ENCODE measurements at places on chromosomes 5 and 9.
A peak's percentile ranks its signal among the peaks of the same experiment; 100 is the strongest.

DNA sequence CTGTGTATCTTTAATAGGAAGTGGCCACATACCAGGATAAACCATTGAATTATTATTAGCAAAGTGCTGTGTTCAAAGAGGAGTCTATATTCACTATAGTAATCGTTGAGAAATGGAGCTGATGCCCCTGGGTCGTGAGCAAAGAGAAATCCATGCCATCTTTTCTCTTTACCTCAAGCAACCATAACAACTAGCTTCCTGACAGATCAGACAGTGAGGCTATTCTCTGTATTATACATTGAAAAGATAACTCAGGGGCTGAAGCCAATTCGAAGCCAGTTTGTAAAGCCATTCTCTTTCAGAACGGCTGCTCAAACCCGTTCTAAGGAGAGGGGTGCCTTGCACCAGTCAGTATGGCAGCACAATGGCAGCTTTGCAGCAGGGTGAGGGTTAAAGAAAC is 680.6 kb downstream of the SEMA5A start:
- no peaks in the 10 kb centered on the region for H3K4me1 ChIP-seq
- no peaks in the 10 kb centered on the region for H3K36me3 ChIP-seq
- H3K27ac ChIP-seq: no peak overlapping the region
- H3K4me3 ChIP-seq: no peak overlapping the region
- H3K27me3 ChIP-seq: no peaks in the 10 kb centered on the region

GRCh38 chr5:36701085-36701698 is 94.8 kb downstream of the SLC1A3 start:
- no peak overlapping the region for H3K27ac ChIP-seq
- no peaks in the 10 kb centered on the region for H3K36me3 ChIP-seq
- no peak for DNase-seq
- H3K4me1 ChIP-seq: no peaks in the 10 kb centered on the region

GRCh38 chr5:102755686-102756371 is 724 bp downstream of the PAM start:
- peak overlapping the region; percentile 38 for H3K27ac ChIP-seq
- H3K27me3 ChIP-seq: peaks cover 5% of the 10 kb centered on the region
- peak; percentile 73 for DNase-seq
- peak overlapping the region; percentile 79 for H3K4me3 ChIP-seq
- H3K4me1 ChIP-seq: no peaks in the 10 kb centered on the region
- H3K36me3 ChIP-seq: no peaks in the 10 kb centered on the region

- H3K36me3 ChIP-seq: no peaks in the 10 kb centered on the region
- H3K4me3 ChIP-seq: no peak overlapping the region
- no peaks in the 10 kb centered on the region for H3K27me3 ChIP-seq
- H3K4me1 ChIP-seq: peaks cover 3% of the 10 kb centered on the region
- no peak overlapping the region for H3K27ac ChIP-seq
These were observed 176.9 kb downstream of the RAB3C start for GRCh38 chr5:58759745-58760144.

- no peak overlapping the region for H3K27ac ChIP-seq
- no peaks in the 10 kb centered on the region for H3K27me3 ChIP-seq
- no peak overlapping the region for H3K4me3 ChIP-seq
- H3K4me1 ChIP-seq: no peaks in the 10 kb centered on the region
- H3K36me3 ChIP-seq: no peaks in the 10 kb centered on the region
These were observed 558.3 kb downstream of the CHSY3 start for GRCh38 chr5:130462516-130462915.

DNA sequence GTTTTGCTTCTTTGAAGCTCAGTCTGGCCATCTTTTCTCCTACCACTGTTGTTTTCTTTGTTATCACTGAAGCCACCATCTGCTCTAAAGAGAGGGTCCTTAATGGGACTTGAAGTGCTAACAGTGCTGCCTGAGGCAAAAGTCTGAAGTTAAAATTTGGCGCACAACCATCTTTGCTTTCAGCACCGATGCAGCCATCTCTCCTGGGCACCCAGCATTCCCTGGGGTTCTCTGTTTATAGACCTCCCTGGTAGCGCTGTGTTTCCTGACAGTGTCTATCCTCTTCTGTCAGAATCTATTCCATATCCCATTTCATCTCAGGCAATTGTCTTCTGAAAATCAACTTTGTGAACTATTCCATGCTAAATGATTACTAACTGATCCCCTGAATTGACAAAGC is 491.5 kb upstream of the MPDZ start:
- H3K4me1 ChIP-seq: no peaks in the 10 kb centered on the region
- H3K4me3 ChIP-seq: no peak overlapping the region
- no peak for DNase-seq
- H3K27me3 ChIP-seq: no peaks in the 10 kb centered on the region

DNA sequence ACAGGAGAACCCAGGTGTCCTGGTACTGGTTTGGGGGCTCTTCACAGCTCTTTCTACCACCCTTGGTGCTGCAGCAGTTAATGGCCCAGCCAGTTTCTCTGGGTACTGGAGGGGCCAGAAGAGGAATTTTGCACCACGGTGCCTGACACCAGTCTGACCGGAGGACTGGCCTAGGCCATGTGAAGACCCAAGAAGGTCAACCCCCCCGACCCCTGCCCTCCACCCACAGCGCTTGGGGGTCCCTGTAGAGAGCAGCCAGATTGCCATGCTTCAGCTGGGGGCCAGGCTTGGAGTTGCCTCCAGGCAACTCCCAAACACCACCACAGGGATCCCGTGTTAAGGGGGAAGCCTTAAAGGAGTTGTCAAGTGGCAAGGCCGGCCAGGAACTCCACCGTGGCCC is 6.2 kb downstream of the ARSI start:
- no peak overlapping the region for H3K27ac ChIP-seq
- no peak for DNase-seq
- no peaks in the 10 kb centered on the region for H3K36me3 ChIP-seq
- peaks cover under 1% of the 10 kb centered on the region for H3K27me3 ChIP-seq
- H3K4me1 ChIP-seq: no peaks in the 10 kb centered on the region

DNA sequence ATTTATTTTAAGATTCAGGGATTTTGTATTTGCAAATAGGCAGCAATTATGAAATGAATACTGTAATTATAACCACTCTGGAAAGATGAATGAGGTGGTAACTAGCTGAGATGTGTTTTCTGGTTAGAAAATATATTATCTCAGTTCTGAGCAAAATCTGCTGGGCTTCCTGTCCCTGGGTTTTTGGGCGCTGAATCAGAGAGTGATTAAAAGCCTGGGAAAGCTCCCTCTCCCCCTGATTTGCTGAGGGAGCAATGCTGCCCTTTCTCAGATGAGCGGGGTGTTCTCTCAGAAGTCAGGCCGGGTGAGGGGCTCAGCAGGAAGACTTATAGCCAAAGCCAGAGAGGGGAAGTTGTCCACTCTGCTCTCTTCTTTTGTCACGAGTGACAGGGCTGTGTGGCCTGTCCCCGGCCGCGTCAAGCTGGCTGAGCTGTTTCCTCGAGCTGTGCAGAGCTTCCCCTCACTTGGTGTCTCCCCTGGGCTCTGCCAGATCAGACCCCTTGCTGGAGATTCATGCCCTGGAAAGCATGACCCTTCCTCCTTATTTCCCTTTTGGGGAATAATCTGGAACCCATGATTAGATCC is 39.8 kb upstream of the PITX1 start:
- no peaks in the 10 kb centered on the region for H3K36me3 ChIP-seq
- no peaks in the 10 kb centered on the region for H3K27me3 ChIP-seq
- no peak overlapping the region for H3K4me3 ChIP-seq
- H3K27ac ChIP-seq: no peak overlapping the region
- H3K4me1 ChIP-seq: no peaks in the 10 kb centered on the region
- DNase-seq: no peak

DNA sequence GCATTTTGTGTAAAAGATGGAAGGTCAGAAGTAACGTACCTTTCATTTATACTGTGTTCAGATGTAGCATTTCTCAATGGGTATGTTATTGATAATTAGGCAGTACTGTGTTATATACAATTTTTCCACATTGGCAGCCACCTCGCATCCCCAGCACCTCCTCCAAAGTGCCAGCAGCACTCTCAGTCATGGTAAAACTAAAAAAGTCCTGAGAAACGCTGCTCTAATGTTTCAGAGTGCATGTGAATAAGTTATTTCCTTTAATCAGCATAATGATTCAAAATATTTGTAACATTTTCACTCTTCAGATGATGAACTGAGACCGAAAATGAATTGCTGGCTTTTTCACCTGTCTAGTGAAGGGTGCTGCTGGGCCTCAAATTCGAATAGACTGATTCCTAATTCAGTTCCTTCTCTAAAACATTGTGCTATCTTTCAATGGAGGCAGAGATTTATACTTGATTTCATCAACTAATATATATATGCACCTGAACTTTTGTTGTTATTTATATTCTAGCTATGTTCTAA is 79.9 kb upstream of the ANKRD55 start:
- DNase-seq: no peak
- no peak overlapping the region for H3K27ac ChIP-seq
- no peak overlapping the region for H3K4me3 ChIP-seq
- no peaks in the 10 kb centered on the region for H3K27me3 ChIP-seq
- H3K4me1 ChIP-seq: no peaks in the 10 kb centered on the region

- H3K36me3 ChIP-seq: no peaks in the 10 kb centered on the region
These were observed 100.0 kb downstream of the ADGRV1 start for GRCh38 chr5:90658620-90659019.

- H3K4me3 ChIP-seq: no peak overlapping the region
- H3K4me1 ChIP-seq: peaks cover 5% of the 10 kb centered on the region
- no peak overlapping the region for H3K27ac ChIP-seq
- no peak for DNase-seq
- no peaks in the 10 kb centered on the region for H3K36me3 ChIP-seq
- no peaks in the 10 kb centered on the region for H3K27me3 ChIP-seq
These were observed 5.3 kb upstream of the SUSD1 start for GRCh38 chr9:112180387-112180881.

DNA sequence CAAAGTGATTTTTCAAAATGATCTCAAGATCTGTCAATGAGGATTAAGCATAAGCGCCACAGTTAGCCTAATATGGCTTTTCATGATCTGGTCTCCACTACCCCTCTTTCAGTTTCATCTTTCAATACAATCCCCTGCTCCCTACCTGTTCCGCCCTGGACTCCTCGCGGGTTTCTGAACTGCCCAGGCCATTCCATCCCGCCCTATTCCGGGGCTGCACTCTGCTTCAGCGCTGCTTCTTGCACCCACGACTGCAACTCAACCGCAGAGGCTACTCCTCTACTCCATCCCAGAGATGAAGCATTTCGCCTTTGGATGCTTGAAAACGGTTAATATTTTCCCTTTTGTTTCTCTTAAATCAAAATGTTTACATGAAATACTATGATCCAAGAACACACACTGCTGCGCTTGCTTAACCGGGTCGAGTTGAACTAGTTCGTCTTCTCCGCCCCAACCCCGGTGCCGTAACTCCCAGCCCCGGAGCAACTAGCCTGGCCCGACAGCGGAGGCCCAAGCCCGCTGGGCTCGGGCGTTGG is 716 bp upstream of the OTULIN start:
- H3K27me3 ChIP-seq: no peaks in the 10 kb centered on the region
- no peaks in the 10 kb centered on the region for H3K36me3 ChIP-seq
- peaks cover 26% of the 10 kb centered on the region for H3K4me1 ChIP-seq
- H3K4me3 ChIP-seq: peak overlapping the region; percentile 53

GRCh38 chr5:59358005-59358861 is 535.3 kb downstream of the PDE4D start:
- H3K4me1 ChIP-seq: no peaks in the 10 kb centered on the region
- peak; percentile 29 for DNase-seq
- H3K27ac ChIP-seq: peak overlapping the region; percentile 41
- no peaks in the 10 kb centered on the region for H3K36me3 ChIP-seq
- no peak overlapping the region for H3K4me3 ChIP-seq

DNA sequence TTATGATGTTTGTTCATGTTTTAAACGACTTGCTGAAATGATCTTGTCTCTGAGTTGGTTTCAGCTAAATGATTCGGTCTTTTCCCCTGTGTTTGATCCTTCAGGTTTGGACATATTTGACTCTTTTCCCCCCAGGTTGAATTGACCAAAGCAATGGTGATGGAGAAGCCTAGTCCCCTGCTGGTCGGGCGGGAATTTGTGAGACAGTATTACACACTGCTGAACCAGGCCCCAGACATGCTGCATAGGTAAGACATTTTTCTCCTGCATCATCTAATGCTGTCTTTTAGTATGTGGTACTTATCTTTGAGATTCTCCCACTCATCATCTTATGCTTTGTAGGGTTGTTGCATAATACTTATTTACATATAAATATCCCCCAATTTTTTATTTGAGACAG is 14.7 kb downstream of the G3BP1 start:
- H3K36me3 ChIP-seq: no peaks in the 10 kb centered on the region
- H3K27ac ChIP-seq: no peak overlapping the region
- H3K4me1 ChIP-seq: peaks cover 4% of the 10 kb centered on the region
- no peaks in the 10 kb centered on the region for H3K27me3 ChIP-seq
- no peak overlapping the region for H3K4me3 ChIP-seq
- no peak for DNase-seq

DNA sequence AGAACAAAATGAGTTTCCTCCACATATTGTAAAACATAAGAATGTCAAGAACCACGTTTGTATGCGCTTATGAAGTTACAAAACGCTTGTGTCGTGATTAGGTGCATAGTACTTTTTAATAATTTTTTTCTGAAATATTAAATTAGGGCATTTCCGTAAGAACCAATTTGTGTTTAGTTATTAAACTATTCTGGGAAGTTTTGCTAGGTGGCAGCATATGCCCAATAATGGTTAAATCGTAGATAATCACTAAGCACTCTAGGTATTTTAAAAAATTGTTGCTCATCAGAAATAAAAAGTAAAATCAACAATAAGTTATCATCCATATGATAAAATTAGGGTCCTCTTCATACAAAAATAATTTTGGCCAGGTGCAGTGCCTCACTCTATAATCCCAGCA is 5.4 kb downstream of the SRFBP1 start:
- no peaks in the 10 kb centered on the region for H3K36me3 ChIP-seq
- no peak overlapping the region for H3K27ac ChIP-seq
- no peaks in the 10 kb centered on the region for H3K27me3 ChIP-seq
- no peak overlapping the region for H3K4me3 ChIP-seq
- peaks cover 3% of the 10 kb centered on the region for H3K4me1 ChIP-seq

GRCh38 chr9:111853450-111853827 is 43.2 kb upstream of the UGCG start:
- no peaks in the 10 kb centered on the region for H3K27me3 ChIP-seq
- no peak overlapping the region for H3K27ac ChIP-seq
- no peaks in the 10 kb centered on the region for H3K36me3 ChIP-seq

Data from colonic mucosa (tissue), 4 donors.